ENCODE measurements at places on chromosomes 12 and 14. TPM values are rescaled to one million over a fixed set of nuclear protein-coding genes. Genes with fewer than 3 reads are reported as not detected.
A peak's percentile ranks its signal among the peaks of the same experiment; 100 is the strongest.

Gene KRT76
- not detected for total RNA-seq

Gene NTN4
- total RNA-seq: 46.7 TPM

Gene CSRP2
- 46.1 TPM for total RNA-seq

- DNase-seq: no peak
- no peak overlapping the region for H3K27ac ChIP-seq
- no peak overlapping the region for H3K4me3 ChIP-seq
- H3K36me3 ChIP-seq: peaks cover 44% of the 10 kb centered on the region
- no peaks in the 10 kb centered on the region for H3K4me1 ChIP-seq
- no peaks in the 10 kb centered on the region for H3K27me3 ChIP-seq
Measured at GRCh38 chr12:118164798-118165486, 29.0 kb downstream of the PEBP1 start.

- no peaks in the 10 kb centered on the region for H3K36me3 ChIP-seq
- no peak overlapping the region for H3K4me3 ChIP-seq
- H3K27me3 ChIP-seq: no peaks in the 10 kb centered on the region
- DNase-seq: no peak
- H3K4me1 ChIP-seq: no peaks in the 10 kb centered on the region
Measured at GRCh38 chr12:106254724-106255123, 6.9 kb upstream of the CKAP4 start.

DNA sequence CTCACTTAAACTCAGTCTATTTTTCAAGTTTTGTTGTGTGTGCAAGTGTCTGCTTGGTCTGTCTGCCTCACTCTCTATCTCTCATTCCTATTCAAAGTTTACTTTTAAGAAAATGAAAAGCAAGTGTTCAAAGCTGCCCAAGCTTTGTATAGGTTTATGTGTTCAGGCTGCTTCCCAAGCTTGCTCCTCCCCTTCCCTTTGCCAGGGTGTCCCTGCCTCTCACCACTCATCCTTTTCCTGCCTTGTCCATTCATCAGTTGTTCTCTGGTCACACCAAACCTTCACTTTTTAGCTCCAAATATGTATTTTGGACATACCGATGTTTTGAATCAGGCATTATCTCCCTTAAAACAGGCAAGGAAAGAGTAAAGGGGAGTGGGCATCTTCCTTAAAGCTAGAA is 41.3 kb downstream of the STK38L start:
- DNase-seq: no peak
- H3K36me3 ChIP-seq: no peaks in the 10 kb centered on the region
- H3K27ac ChIP-seq: peak overlapping the region; percentile 38
- H3K4me1 ChIP-seq: peaks cover 87% of the 10 kb centered on the region

DNA sequence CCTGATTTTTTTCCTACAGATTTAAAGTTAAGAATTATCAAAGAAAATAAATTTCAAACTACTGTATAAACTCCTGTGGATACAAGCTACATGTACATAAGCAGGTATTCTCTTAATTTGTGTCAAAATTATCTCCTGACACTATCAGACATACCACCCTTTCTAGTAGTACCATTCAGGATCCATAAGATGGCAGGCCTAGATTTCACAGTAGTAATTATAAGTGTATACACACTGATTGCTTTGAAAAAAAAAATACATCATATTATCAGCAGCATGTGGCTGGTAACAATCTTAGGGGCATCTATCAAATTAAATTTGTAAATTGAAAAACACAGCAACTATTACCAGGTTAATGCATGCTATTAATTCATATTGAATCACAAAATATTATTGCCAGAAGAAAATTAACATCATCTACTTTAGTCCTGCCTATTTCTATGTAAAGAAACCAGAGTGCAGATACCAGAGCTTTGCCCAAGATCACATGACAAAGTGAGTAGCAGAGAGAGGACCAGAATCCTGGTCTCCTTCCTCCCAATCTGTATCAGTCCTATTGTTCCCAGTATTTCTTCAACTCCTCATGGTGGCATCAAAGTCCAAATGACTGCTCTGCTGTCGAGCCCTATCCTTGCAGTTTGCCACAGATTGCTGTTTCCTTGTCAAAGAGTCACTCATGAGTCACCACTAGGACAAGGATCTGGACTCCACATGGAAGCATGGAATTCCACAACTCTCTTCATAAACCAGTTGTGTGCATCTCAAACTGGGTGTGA is 27.7 kb upstream of the CALM1 start:
- no peaks in the 10 kb centered on the region for H3K27me3 ChIP-seq
- no peak overlapping the region for H3K4me3 ChIP-seq
- H3K4me1 ChIP-seq: no peaks in the 10 kb centered on the region
- DNase-seq: no peak

DNA sequence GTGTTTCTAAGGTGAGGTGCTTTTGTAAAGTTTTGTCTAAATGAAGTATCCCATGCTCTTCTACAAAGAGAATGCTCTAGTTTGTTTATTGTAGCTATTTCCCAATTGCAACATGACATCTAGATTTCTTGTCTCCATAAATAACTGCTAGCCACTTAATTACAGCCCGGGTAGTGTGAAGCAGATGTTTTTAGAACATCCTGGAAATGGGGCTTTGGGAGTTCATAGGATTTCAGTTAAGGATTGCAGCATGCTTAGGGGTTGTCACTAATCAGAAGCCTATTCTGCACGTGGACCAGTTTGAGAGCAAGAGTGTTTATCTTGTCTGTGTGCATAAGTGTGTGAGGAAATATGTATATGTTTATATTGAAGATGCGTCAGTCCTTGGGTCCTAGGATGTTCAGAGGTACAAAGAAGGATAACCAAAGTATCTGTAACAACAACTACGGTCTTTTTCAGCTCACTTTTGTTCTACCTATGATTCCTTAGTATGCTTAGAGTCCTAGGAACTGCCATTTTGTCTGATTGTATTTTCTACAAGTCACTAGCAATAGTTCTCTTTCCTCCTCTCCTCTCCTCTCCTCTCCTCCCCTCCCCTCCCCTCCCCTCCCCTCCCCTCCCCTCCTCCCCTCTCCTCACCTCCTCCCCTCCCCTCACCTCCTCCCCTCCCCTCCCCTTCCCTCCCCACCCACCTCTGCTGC is 135.3 kb downstream of the ACSS3 start:
- H3K4me1 ChIP-seq: peaks cover 7% of the 10 kb centered on the region
- no peaks in the 10 kb centered on the region for H3K36me3 ChIP-seq
- H3K4me3 ChIP-seq: no peak overlapping the region
- no peaks in the 10 kb centered on the region for H3K27me3 ChIP-seq
- no peak for DNase-seq
